ENCODE measurements at places on chromosomes 3 and 15. TPM values are rescaled to one million over a fixed set of nuclear protein-coding genes. Genes with fewer than 3 reads are reported as not detected.

Gene CCR9
- not detected for total RNA-seq

Gene MRPL47
- total RNA-seq = 39.0 TPM

GRCh38 chr3:128229106-128229857, 76.0 kb downstream of the EEFSEC start:
- no peak for DNase-seq

DNA sequence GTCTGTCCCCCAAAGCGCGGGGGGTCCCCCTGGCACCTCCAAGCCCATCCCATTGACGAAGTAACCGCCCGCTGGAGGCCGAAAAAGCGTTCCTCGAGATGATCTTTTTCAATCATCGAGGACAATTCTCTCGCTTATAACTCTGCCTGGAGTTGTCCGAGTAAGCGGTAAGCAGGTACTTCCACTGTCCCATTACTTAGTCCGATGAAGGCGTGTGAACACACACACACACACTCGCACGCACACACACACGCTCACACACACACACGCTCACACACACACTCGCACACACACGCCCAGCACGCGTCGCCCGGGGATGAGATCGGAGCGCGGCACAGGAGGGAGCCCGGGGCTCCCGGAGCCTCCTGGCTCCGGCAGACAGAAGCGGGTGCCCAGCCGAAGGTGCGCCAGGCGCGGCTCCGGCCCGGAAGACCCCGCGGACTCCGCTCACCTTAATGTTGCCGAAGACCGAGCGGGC, 430 bp downstream of the SLCO2A1 start:
- no peak for DNase-seq

Gene BNC1
- 14.4 TPM for total RNA-seq

Gene MASP1
- total RNA-seq = 0.56 TPM

DNA sequence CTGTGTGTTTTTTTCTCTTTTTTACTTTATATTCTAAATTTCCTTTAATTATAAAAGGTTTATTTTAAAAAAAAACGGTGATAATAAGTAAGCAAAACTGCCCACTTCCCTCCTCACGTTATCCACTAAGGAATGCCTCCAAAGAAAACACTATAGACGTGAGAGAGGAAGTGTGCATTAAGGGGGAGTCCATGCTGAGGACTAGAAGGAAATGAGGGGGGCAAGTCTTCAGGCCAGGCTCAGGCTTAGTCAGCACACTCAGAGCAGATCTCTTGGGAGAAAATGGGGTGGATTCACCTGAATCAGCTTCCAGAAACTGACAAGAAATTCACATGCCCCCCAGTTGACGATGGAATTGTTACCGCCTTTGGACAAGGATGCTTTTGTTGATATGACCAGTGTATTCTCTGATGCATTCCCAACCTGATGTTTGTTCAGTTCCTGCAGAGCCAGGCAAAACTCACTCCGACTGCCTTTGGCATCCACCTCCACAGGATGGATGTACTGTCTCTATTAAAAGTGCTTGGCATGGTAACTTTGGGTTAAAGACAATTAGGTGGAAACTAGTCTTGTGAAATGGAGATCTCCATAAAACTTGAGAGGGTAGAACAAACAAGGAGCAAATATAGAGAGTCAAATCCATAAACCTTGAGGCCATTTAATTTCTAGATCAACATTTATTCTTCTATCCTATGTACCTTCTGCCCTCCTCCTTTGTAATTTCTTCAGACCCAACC, 167.8 kb downstream of the MYRIP start:
- no peak for DNase-seq

Gene GOLGA8G
- total RNA-seq = not detected

Gene ZNF860
- total RNA-seq = 1.1 TPM

DNA sequence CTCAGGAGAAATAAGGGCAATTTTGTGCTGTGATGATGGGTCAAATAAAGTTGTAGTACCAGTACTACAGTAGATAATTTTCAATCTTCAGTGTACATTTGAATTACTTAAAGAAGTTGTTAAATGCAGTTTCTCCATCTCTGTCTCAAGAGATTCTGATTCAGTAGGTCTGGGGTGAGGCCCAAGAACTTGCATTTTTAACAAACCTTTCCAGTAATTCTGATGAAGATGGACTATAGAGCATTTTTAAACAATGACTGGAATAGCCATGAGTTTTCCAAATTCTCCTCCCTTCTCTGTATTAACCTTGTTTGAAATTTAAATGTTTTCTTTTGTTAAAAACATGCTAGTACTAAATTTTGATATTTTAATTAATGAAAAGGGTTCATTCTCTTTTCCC, 127.0 kb upstream of the CD96 start:
- DNase-seq = no peak

GRCh38 chr15:101206176-101206591, 45.7 kb downstream of the CHSY1 start:
- DNase-seq = no peak

DNA sequence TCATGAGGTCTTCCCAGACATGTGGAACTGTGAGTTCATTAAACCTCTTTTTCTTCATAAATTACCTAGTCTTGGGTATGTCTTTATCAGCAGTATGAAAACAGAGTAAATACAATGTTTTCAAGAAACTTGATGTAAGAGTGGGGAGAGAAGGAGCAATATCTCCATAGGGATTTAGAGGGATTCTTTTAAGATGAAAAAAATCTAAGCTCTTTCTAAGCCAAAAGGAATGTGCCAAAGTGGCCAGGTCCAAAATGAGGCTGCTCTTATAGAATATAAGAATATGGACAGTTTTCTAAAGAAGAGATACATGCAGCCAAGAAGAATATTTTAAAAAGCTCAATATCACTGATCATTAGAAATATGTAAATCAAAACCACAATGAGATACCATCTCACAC, 23.9 kb upstream of the RYK start:
- no peak for DNase-seq

GRCh38 chr15:35929740-35930444, 383.9 kb upstream of the DPH6 start:
- DNase-seq = no peak

Gene SH3GL3
- 9.4 TPM for total RNA-seq

GRCh38 chr15:62439543-62440016, 274.5 kb upstream of the C2CD4B start:
- no peak for DNase-seq

DNA sequence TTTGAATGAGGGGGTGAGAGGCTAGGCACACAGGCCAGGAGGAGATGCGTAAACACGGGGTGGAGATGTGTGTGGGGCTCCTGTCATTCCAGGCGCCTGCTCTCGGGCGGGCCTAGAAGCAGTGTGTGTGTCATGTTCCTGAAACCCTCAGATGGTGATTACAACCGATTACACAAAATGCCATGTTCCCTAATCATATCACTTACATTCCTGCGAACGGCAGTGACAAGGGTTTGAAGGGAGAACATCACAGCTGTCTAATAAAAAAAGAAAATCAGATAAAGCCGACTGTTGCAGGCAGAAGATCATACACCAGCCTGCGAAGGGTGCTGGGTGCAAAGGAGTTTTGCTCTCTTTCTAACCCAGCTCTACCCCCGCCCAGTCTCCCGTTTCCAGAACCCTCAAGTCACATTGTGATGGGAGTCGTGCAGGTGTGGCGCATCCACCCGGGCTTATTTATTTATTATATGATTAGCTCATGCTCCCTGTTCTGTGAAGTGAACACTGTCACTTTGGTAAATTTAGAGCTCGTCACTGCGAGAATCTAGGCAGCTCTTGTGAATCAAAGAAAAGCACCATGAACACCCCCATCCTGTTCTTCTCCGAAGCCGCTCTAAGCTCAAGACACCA, 140.3 kb downstream of the NR2F2 start:
- no peak for DNase-seq

Gene FEZF2
- total RNA-seq = not detected

GRCh38 chr3:14275962-14276909, 97.6 kb downstream of the LSM3 start:
- DNase-seq = no peak

Measured in endothelial cell (in vitro differentiated cells).